ENCODE measurements at places on chromosomes 6 and 20.

- no peak for DNase-seq
These were observed 9.8 kb upstream of the MAPK13 start for GRCh38 chr6:36120539-36120938.

DNA sequence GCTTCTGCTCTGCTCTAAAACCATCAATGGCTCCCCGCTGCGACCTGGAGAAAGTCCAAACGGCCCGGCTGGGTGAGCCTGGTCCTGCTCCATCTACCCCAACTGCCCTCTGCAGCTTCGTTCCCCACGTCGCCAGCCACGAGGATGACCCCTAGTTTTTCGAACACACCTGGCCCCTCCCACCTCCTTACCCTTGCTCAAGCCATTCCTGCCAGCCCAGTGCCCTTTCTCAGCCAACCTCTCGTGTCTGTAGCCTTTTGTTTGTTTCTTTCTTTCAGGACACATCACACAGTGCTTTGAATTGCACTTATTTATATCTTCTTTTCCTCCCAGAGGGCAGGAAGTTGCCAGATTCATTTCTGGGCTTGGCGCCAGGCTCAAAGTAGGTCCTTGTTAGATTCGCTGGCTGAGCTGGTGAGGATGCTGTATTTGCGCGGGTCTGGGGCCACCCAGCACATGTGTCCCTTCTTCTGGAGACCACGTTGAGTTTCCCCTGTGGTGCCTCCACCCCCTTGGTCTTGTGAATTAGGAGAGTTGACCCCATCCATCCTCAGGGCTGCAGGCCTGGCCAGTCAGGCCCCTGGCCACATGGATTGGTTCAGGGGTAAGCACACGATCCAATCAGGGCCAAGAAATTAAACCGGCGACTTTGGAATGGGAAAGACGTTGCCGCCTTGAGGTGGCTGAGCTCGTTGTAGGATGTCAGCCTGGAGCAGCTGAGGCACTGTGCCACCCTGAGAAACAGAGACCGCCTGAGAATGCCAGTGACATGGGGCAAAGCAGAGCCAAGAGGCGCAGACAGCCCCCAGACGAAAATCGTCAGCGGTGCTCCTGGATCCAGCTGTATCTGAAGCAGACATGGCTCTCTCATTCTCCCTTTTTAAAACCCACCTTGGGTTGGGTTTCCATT, 156.0 kb downstream of the CEBPB start:
- peak; percentile 83 for DNase-seq

DNA sequence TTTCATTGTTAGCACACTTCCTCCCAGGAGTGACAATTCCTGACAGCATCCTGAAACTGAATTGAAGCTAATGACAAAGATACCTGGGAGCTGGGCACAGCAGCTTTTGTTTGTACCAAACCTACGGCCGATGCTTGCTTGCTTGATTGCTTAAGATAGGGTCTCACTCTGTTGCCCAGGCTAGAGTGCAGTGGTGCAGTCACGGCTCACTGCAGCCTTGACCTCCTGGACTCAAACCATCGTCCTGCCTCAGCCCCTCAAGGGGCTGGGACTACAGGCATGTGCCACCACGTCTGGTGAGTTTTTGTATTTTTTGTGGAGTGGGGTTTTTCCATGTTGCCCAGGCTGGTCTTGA, 84.7 kb upstream of the SCP2D1 start:
- DNase-seq: no peak

GRCh38 chr6:12238219-12238618, 51.9 kb upstream of the EDN1 start:
- no peak for DNase-seq

GRCh38 chr6:156683821-156684220, 93.4 kb upstream of the ARID1B start:
- no peak for DNase-seq

DNA sequence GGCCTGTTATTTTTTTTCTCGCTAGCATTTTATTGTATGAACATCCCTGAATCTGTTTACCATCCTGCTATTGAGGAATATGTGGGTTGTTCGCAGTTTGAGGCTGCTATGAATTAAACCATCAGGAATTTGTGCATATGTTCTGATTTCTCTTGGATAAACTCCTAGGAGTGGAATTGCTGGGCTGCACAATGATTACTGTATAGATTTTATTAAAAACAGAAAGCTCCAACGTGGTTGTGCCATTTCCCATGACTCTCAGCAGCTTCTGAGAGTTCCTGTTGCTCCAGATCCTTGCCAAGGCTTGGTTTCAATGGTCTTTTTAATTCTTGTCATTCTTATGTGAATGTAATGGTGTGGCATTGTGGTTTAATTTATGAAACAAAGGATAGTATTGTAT, 75.1 kb downstream of the EDN3 start:
- no peak for DNase-seq

GRCh38 chr20:62685781-62686555, 22.7 kb upstream of the NTSR1 start:
- no peak for DNase-seq

DNA sequence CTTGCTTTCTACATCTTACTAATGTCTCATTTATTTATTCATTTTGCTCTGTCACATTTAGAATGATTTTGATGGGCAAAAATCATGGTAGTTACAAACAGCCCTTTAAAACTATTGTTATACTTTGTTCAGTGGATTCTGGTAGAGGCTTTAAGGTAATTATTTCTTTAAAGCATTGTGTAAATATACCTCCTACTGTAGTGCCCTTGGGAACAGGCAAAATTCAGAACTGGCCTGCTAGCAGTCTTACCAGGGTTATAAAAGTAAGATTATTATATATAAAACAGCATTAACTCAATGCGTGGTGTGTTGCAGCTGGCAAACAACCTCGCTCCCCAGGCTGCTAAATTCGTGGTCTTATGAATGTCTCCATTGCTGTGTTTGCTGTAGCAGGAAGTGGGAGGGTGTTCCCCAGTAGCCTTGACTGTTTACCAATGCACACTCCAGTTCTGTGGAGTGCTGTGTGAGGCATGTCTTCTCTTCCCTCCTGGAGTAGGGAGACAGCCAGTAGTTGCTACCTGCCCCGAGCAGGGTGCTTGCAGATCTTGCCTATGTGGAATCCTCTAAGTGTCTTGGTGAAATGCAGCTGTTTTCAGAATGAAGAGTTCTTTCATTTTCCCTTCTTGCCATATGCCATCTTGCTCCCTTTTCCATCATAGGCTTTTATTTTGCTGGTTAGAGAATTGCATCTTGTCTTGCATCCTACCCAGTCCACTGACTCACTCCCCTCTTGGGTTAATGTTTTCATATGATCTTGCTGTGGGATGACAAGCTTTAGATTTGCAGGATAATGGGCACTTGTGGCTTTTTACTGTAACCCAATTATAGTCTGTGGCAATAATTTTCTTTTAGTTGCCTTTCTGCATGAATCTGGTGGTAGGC, 45.3 kb downstream of the IGF2R start:
- DNase-seq: no peak

DNA sequence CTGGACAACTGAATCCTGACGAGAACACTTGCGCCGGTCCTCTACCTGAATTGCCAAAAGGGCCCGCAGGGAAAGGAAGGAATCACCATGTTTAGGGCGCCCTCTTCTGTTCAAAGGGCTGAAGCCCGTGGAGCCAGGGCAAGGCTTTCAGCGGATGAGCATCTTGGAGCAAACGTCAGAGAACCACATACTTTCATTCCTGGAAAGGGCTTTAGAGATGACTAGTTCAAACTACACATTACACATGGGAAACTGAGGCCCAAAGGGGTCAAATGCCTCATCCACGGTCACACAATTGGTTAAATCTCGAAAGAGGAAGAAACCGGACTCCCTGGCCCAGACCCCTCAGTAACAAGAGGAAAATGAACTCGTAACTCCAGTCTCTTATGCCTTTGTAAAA, 11.5 kb upstream of the ZNF133 start:
- peak; percentile 28 for DNase-seq

Measured in amniotic stem cell (primary cell).